NCI-H187 (cell line): ENCODE measurements at places on chromosomes 6 and 20.

GRCh38 chr6:116511424-116512110, at the start of gene CALHM5:
Gene CALHM5, plus strand, starts transcription at chr6:116511639. Its CDS starts 58 bp downstream, at chr6:116511697.
- no peak for DNase-seq

GRCh38 chr20:34525709-34526416, 9.6 kb downstream of the DYNLRB1 start:
- DNase-seq: no peak

DNA sequence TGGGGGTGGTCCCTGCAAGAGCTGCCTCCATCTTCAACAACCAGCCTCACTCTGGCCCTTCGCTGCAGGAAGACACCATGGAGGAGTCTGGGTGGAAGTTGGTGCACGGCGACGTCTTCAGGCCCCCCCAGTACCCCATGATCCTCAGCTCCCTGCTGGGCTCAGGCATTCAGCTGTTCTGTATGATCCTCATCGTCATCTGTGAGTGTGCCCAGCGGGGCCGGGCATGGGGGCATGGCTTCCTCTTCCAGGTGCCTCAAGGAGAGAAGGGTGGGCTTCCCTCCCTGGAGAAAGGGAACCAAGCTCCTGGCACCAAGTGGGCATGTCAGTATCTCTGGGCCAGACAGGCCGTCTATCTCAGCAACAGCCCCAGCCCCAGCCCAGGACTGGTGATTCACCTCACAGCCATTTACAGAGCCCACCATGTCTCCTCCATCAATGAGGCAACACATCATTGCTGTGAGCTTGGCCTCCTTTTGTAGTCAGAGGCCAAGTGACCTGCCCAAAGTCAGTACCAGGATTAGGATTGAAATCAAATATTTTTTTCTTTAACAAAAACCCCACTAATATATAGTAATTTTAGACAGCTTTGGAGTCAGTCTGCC, 40.2 kb downstream of the TM9SF4 start:
- DNase-seq: no peak

- no peak for DNase-seq
Observed at GRCh38 chr20:53399083-53399482, 194.6 kb downstream of the ZNF217 start.

DNA sequence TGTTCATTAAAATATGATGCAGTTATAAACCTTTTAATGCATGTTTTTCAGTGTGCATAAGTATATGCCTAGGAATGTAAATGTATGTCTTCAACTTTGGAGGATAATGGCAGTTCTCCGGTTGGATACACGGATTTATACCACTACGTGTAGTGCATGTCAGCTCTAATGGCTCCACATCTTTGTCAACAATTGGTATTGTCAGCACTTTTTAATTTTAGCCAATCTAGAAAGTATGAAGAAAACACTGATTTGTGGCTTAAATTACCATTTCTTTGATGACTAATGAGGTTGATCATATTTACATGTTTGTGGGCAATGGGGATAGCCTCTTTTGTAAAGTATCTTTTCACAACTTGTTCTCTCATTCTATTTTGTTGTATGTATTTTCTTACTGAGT, 10.9 kb upstream of the RAB32 start:
- DNase-seq: no peak

DNA sequence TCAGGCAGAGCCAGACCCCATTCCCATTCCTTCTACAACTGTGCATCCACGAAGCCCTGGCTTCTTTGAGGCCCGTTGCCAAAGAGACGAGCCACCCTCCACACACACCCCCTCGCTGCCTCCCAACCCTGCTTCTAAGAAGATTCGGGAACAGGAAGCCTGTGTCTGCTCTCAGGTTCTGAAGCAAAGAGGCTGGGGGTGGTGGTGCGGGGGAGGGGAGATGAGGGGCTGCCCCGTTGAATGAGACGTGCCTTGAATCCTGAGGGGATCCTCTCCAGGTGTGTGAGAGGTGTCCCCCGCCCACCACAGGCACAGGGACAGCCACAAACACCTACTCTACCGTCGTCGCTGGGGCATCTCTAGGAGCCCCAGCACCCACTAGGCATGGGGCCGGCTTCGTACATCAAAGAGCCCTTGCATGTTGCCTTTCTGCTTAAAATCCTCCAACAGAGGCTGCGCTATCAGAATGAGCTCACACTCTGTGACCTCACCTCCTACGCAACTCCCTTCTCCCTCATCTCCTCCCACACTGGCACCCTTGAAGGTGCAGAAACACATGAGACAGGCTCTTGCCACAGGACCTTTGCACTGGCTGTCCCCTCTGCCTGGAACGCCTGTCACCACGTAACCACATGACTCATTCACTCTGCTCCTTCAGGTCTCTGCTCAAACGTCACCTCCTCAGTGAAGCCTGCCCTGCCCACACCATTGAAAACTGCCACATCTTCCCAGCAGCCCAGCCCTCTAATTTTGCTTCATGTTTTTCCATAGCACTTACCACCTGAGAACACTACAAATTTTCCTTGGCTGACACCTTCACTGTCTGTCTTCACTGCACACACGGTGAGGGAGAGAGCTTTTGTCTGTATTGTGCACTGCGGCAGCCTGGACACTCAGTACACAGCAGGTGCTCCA, 58.5 kb downstream of the PREX1 start:
- DNase-seq: no peak

- no peak for DNase-seq
Observed at GRCh38 chr20:61933481-61933950, 132.2 kb downstream of the TAF4 start.

GRCh38 chr20:46520976-46521579, 7.7 kb upstream of the ZNF334 start:
- no peak for DNase-seq

GRCh38 chr6:13024616-13025015, 303.7 kb downstream of the TBC1D7 start:
- DNase-seq: no peak

DNA sequence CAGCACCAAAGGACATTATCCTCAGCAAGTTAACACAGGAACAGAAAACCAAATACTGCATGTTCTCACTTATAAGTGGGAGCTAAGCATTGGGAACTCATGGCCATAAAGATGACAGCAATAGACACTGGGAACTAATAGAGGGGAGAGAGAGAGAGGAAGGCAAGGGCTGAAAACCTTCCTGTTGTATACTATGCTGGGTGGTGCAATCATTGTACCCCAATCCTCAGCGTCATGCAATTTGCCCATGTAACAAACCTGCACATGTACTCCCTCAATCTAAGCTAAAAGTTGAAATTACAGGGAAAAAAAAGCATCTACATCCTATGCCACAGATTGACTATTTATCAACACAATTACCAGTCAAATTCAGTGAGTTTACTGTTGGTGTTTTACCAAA, 20.0 kb upstream of the VNN1 start:
- DNase-seq: no peak

DNA sequence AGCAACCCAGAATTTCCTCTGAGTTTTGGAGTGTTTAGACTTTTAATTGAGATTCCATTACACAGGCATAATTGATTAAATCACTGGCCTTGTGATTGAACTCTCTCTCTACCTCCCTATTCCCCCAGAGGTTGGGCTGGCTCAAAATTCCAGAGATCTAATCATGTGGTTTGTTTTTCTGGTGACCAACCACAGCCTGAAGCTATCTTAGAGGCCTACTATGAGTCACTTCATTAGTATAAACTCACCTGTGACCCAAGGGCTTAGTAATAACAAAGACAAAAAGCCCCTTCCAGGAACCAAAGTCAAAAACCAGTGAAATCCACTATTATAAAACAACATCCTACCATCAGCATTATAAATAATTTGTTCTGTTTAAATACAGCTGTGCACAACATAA, 992.5 kb upstream of the CITED2 start:
- DNase-seq: no peak

GRCh38 chr6:90387383-90387775, 90.7 kb upstream of the BACH2 start:
- no peak for DNase-seq

- DNase-seq: no peak
Observed at GRCh38 chr20:39974966-39975501, 714.0 kb downstream of the MAFB start.

DNA sequence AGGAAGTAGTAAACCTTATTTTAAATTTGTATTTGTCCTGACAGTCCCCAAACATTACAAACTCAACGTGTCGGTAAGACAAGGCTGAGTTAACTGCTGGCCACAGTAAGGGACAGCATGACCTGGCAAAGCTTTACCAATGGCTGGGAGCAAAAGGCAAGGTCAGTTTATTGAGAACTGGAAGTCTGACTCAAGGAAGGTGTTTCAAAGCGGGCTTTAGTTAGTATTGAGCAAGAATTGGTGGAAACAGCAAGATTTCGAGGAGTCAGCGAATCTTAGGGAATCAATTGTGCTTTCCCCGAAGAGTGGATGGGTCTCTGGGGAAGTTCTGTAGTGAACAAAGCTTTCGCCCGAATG, 885 bp upstream of the GZF1 start:
- no peak for DNase-seq

DNA sequence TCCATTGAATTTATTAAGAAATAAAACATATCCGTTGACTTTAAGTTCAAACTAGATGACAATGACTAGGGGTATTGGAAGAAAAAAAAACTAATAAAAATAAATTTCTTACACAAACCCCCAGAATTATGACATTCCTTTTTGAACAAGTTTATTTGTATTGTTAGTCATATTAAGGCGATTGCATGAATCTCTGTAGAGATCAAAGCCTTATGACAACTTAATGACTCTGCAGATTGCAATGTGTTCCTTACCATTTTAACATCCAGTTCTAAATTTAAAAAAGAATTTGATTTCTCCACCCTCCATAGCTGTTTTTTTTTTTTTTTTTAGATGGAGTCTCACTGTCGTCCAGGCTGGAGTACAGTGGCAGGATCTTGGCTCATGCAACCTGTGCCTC, 189.8 kb upstream of the CEP162 start:
- DNase-seq: no peak

DNA sequence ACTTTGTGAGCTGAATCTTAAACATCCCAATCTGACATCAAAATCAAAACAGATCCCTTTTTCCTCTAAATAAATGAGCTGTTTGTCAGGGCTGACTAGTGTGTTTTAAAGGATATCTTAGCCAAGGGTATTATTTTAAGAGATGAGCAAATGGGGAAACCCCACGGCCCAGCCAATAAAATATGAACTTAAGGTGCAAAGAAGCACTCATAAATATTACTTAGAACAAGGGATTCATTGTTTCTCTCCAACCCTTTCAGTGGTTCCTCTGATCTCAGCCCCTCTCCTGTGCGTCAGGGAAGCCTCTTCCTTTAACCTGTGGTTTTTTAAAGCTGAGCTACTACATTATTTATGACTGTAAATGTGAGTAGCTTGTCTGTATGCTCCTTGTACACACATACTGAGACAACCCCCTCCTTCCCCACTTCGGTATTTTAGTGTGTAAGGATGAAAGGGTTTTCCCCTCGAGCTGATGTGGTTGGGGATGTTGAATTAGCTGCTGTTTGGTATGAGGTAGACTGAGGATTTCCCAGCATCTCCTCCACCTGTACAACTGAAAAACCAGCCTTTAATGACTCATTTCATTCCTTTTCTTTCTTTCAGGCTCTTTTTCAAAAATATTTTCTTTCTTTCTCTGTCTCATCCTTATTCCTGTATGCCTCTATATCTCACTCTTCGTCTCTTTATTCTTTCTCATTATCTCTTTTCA, 6.5 kb downstream of the BMP5 start:
- DNase-seq: peak; percentile 72

DNA sequence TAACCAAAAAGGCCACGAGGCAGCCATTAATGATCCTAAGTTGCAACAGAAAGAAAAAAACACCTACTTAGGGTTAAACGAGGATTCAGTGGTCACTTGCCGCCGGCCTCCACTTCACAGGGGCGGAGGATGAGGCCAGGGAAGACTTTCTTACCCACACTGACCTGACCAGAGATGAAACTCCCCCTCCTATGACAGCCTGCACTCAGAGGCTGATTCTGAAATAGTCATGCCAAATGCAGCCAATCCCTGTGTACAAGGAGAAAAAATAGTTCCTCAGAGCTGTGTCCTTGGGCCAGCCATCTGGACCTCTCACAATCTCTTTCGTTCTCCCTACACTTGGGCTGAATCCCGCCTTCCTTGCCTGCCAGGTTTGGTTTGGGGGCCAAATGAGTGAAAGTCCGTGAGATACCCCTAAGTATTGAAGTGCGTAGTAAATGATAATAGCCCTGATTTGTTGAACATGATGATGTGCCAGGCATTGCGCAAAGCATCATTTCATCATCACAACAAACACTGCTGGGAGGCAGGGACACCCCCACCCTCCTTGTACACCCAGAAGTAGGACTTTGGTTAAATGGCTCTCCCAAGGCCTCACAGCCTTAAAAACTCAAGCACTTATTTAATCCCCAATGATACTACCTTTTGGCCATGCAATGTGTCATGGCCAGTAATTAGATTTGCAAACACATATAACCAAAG, 3.2 kb upstream of the IRF4 start:
- DNase-seq: no peak

GRCh38 chr6:89643406-89643805, 4.9 kb upstream of the LYRM2 start:
- no peak for DNase-seq

DNA sequence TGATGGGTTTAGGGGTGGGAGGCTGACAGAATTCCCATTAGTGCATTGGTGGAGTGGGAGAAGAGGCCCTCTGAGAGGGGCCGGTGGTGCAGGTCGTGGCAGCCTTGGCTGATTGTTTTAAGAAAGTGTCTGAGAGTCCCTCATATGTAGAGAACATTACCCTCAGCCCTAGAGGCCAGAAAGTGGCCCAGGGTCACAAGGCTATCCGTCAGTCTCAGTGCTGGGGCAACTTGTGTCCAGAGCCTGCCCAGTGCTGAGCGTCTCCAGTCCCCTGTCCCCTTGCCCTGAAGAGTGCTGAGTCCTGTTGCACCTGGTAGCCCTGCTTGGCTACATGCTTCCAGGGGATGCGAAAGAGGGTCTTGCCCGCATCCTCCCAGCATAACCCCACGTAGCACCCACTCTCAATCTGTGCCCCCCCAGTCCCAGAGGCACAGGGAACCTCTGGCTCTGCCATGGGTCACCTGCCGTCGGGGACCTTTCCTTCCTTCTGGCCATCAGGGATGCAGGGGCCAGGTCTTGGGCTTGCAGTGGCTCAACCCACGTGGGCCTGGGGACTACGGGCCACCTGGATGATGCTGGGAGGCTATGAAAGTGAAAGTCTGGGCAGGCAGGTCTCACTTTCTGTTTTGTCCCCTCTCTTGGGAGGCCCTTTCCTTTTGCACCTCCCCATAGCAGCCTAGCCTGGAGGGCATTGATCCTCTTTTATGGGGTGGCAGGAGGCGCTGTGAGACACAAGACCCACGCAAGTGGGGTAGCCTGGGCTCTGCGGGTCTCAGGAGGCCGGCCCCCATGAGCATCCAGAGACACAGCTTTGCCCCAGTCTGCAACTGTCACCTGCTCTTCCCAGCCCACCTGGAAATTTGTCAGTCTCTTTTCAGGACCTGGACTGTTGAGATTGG, 12.2 kb downstream of the DUSP15 start:
- no peak for DNase-seq

- no peak for DNase-seq
Observed at GRCh38 chr20:53301869-53302268, 291.8 kb downstream of the ZNF217 start.
